Bronchus fibroblast of lung (primary cell): ENCODE measurements at places on chromosomes 11 and 22. TPM values are rescaled to one million over a fixed set of nuclear protein-coding genes. Genes with fewer than 3 reads are reported as not detected.

The SPDYC gene
- not detected in 2 replicates for total RNA-seq

The ADAMTS15 gene
- 5.5 TPM in 2 replicates for total RNA-seq

The CALCA gene
- total RNA-seq, result not detected in 2 replicates

The KCNJ5 gene
- under 0.01 TPM in 1 of 2 replicates, not detected in the other for total RNA-seq

The OR8D1 gene
- total RNA-seq, result not detected in 2 replicates

The PYGM gene
- 0.17 and 0.30 TPM in 2 replicates for total RNA-seq

The GLYAT gene
- not detected in 2 replicates for total RNA-seq

The SESN3 gene
- 3.9 and 5.0 TPM in 2 replicates for total RNA-seq

The UPB1 gene
- not detected in 2 replicates for total RNA-seq

The ADM gene
- total RNA-seq, result 129 and 152 TPM in 2 replicates

The CLTCL1 gene
- total RNA-seq, result 4.5 and 4.9 TPM in 2 replicates

The NAGA gene
- total RNA-seq, result 39.2 and 40.7 TPM in 2 replicates

The KCNJ1 gene
- total RNA-seq, result not detected in 2 replicates

The CEND1 gene
- total RNA-seq, result 3.9 and 6.1 TPM in 2 replicates

The SLC6A5 gene
- total RNA-seq, result not detected in 2 replicates

The OR8B2 gene
- not detected in 2 replicates for total RNA-seq

The MS4A15 gene
- total RNA-seq, result not detected in 2 replicates

The OR8B4 gene
- total RNA-seq, result not detected in 2 replicates

The PDE2A gene
- 0.17 and 0.30 TPM in 2 replicates for total RNA-seq

The LGALS12 gene
- 0.30 TPM in 1 of 2 replicates, not detected in the other for total RNA-seq

The TP53I11 gene
- total RNA-seq, result 46.5 and 54.3 TPM in 2 replicates

The OLFML1 gene
- total RNA-seq, result 2.5 and 3.2 TPM in 2 replicates

The OR8H3 gene
- not detected in 2 replicates for total RNA-seq

The CNTF gene
- 0.34 and 0.59 TPM in 2 replicates for total RNA-seq

The ZBTB44 gene
- 6.7 and 9.1 TPM in 2 replicates for total RNA-seq

The KCNE3 gene
- 0.45 and 1.2 TPM in 2 replicates for total RNA-seq

The C22orf31 gene
- not detected in 2 replicates for total RNA-seq

The MMP27 gene
- not detected in 2 replicates for total RNA-seq
